ENCODE measurements at places on chromosomes 1 and 21.

GRCh38 chr1:98054786-98055185, 134.0 kb upstream of the DPYD start:
- peaks cover 15% of the 10 kb centered on the region for H3K4me1 ChIP-seq
- no peaks in the 10 kb centered on the region for H3K36me3 ChIP-seq
- no peak for DNase-seq
- no peak overlapping the region for H3K4me3 ChIP-seq
- H3K27ac ChIP-seq = no peak overlapping the region
- peaks cover 84% of the 10 kb centered on the region for H3K27me3 ChIP-seq

DNA sequence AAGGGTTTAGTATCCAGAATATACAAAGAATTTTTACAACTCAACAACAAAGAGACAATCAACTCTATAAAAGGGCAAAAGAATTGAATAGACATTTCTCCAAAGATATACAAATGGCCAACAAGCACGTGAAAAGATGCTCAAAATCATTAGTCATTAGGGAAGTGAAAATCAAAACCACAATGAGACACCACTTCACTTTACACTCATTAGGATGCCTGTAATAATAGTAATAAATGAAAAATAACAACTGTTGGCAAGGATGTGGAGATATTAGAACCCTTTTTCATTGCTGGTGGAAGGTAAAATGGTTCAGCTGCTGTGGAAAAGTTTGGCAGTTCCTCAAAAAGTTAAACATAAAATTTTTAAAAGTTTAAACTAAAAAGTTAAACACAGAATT, 7.0 kb upstream of the ABCD3 start:
- H3K4me3 ChIP-seq = no peak overlapping the region
- H3K4me1 ChIP-seq = peaks cover 20% of the 10 kb centered on the region
- no peak for DNase-seq
- peaks cover 21% of the 10 kb centered on the region for H3K27me3 ChIP-seq
- H3K27ac ChIP-seq = no peak overlapping the region

DNA sequence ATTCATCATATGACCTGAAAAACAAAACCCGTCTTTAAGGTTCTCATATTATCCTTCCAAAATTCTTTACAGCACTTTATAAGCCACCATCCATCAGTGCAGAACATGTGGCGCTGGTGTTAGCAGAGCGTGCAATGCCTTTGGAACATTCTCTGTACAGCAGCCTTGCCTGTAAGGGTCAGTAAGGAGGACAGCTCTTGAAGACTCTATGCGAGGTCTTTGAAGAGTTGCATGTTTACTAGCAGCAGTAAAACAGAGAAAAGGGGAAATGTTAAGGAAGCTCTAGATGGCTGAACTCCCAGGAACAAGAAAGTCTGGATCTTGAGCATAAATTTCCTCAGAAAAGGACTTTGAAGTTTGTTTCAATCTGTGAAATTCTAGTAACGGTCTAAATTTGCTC, 365.6 kb downstream of the DUSP10 start:
- no peaks in the 10 kb centered on the region for H3K4me1 ChIP-seq
- H3K27me3 ChIP-seq = peaks cover 12% of the 10 kb centered on the region
- no peak for DNase-seq
- H3K36me3 ChIP-seq = no peaks in the 10 kb centered on the region
- H3K27ac ChIP-seq = no peak overlapping the region

DNA sequence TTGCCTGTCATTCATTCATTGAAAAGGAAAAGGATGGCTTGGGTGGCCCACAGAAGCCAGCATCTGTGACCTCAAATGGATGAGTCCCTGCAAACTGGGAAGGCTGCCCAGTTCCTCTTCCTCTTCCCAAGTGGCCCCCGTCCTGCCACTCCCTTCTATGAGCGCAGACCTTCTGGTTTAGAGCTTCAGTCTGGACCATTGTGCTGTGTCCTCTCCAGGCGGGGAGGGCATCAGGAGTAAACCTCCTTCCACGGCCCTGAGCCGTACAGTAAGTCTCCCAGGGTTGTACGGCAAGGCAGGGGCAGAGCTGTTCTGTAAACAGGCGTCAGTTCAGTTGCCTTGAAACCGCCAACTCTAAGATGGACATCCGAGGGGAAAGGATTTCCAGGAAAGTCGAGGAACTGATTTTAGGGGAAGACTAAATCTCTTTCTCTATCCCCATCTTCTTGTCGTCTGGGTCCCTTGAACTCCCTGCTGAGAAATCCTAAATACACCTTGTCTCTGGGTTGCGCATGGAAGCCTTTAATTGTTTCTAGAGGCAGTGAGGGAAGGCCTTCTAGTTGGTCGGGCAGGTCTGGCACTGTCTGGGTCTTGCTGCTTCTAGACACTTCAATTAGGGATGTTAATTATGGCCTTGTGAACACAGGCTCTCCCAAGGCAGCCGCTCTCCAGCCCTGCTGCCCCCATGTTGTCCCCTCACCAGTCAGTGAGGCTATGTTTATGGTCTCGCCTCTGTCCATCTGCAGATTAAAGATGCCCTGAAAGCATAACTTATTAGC, 22.1 kb downstream of the SOX13 start:
- no peaks in the 10 kb centered on the region for H3K36me3 ChIP-seq
- no peaks in the 10 kb centered on the region for H3K4me1 ChIP-seq
- no peak overlapping the region for H3K4me3 ChIP-seq
- DNase-seq = no peak

- no peaks in the 10 kb centered on the region for H3K27me3 ChIP-seq
- H3K4me1 ChIP-seq = peaks cover 78% of the 10 kb centered on the region
- DNase-seq = no peak
- peak overlapping the region; percentile 12 for H3K4me3 ChIP-seq
- H3K27ac ChIP-seq = peak overlapping the region; percentile 91
Observed at GRCh38 chr1:207815466-207815865, 63.6 kb downstream of the CD46 start.

DNA sequence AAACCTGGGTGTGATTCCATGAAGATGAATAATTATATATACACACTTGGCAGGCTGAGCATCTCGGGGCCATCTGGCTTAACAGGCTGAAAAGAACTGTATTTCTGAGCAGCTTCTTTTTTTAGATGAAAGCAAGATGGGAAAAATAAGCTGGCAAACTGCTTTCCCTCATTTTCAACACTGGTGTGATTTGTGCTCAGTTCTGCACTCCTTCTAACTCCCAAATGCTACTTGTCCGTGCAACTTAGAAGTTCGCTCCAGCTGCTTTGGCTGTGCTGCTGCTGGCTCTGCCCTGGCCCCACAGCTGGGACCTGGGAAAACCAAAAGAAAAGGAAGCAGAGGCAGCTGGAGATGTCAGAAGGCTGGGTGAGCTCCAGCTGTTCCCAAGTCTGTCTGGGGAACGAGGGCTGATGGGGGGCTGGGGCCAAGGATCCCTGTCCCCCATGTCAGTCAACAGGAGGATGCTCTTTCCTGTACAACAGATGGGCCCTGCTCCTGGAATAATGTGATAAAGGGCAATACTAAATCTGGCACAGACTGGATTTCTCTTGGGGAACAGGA, 44.9 kb downstream of the PAFAH2 start:
- no peaks in the 10 kb centered on the region for H3K27me3 ChIP-seq
- no peak overlapping the region for H3K27ac ChIP-seq
- no peak for DNase-seq
- peaks cover 8% of the 10 kb centered on the region for H3K36me3 ChIP-seq
- no peak overlapping the region for H3K4me3 ChIP-seq
- H3K4me1 ChIP-seq = peaks cover 3% of the 10 kb centered on the region

- H3K27ac ChIP-seq = no peak overlapping the region
- H3K36me3 ChIP-seq = no peaks in the 10 kb centered on the region
- H3K27me3 ChIP-seq = no peaks in the 10 kb centered on the region
- no peaks in the 10 kb centered on the region for H3K4me1 ChIP-seq
- DNase-seq = no peak
Observed at GRCh38 chr1:71908871-71909390, 373.4 kb downstream of the NEGR1 start.

GRCh38 chr1:11515368-11516300, 36.7 kb downstream of the DISP3 start:
- H3K27me3 ChIP-seq = peaks cover 9% of the 10 kb centered on the region
- H3K4me3 ChIP-seq = no peak overlapping the region
- no peaks in the 10 kb centered on the region for H3K36me3 ChIP-seq
- DNase-seq = peak; percentile 15
- no peak overlapping the region for H3K27ac ChIP-seq

GRCh38 chr1:7288992-7289391, 482.1 kb upstream of the VAMP3 start:
- no peaks in the 10 kb centered on the region for H3K4me1 ChIP-seq
- no peak for DNase-seq
- peaks cover 28% of the 10 kb centered on the region for H3K27me3 ChIP-seq
- H3K36me3 ChIP-seq = no peaks in the 10 kb centered on the region
- H3K27ac ChIP-seq = no peak overlapping the region

GRCh38 chr1:156420205-156421061, 51.4 kb downstream of the RHBG start:
- peaks cover 26% of the 10 kb centered on the region for H3K4me1 ChIP-seq
- H3K27ac ChIP-seq = no peak overlapping the region
- H3K36me3 ChIP-seq = no peaks in the 10 kb centered on the region
- peak overlapping the region; percentile 80 for H3K4me3 ChIP-seq
- peaks cover 84% of the 10 kb centered on the region for H3K27me3 ChIP-seq
- DNase-seq = peak; percentile 63

DNA sequence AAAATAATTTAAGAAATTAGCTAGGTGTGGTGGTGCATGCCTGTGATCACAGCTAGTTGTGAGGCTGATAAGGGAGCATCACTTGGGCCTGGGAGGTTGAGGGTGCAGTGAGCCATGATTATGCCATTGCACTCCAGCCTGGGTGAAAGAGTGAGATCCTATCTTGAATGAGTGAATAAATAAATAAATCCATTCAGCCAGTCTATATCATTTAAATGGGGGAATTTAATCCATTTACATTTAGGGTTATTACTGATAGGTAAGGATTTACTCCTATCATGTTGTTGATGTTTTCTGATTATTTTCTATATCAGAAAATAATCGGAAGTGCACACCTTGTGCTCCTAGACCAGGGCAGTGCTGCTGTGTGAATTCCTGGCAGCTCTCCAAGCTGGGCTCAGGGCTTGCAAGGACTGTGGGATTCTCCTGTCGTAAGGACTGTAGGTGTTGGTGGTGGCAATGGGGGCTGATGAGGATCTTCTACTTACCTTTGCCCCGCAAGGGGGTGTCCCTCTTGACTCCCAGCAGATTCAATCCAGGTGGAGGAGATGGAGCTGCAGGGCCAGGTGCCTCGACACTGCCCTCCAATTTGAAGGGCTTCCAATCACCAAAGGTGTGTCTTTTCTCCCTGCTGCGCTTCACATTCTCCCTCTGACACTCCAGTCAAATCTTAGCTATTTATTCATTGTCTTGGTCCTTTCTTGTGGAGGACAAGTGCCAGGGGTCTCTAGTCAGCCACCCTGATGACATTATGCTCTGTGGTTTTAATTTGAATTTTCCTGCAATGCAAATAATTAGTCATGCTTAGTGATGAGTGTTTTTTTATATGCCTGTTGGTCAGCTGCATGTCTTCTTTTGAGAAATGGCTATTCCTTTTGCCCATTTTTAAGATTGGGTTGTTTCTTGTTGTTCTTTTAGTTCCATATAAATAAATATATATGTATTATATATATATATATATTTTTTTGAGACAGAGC, 14.1 kb upstream of the TRAPPC10 start:
- DNase-seq = no peak
- no peaks in the 10 kb centered on the region for H3K4me1 ChIP-seq
- no peak overlapping the region for H3K27ac ChIP-seq
- H3K4me3 ChIP-seq = no peak overlapping the region

DNA sequence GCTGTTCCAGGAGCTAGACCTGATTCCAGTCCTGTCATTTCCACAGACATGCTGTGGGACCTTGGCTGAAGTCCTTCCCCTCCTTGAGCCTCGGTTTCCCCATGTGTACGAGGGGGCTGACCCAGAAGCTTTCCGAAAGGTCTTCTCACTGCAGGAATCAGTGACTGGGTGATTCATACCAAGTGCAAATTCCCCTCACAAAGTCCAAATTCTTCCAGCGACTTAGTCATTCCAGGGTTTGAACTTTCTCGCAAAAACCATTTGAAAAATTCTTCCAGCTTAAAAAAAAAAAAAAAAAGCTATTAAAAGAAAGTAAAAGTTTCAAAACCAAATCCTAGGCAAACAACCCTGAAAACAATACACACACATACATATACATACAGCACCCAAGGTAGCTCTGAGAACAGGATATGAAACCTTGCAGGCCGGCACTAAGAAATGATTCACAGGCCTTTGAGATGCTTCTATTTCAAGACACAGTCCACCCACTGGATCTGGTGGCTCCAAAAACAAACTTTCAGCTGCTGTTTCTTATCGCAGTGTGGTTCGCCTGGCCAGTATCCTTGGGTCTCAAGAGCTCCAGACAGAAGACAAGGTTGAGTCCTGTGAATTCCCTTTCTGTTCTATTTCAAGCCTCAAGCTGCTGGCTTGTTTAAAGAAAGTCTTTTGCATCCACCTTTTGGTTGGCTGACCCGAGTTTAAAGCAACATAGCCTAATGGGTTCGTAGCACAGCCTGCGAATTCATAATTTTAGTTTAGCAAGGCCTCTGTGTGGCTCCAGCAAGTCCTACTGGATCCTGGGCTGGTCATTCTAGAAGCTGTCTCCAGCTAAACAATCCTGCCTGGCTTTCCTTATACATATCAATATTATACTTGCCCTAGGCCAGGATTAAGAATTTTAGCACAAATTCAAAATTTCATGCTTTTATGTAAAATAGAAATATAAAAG, 18.0 kb upstream of the ID3 start:
- H3K27me3 ChIP-seq = no peaks in the 10 kb centered on the region
- peak overlapping the region; percentile 62 for H3K4me3 ChIP-seq
- peak overlapping the region; percentile 87 for H3K27ac ChIP-seq
- H3K4me1 ChIP-seq = peaks cover 54% of the 10 kb centered on the region

- no peaks in the 10 kb centered on the region for H3K27me3 ChIP-seq
- no peak overlapping the region for H3K4me3 ChIP-seq
- no peaks in the 10 kb centered on the region for H3K36me3 ChIP-seq
- DNase-seq = no peak
Observed at GRCh38 chr21:14836950-14837349, 227.8 kb downstream of the NRIP1 start.

DNA sequence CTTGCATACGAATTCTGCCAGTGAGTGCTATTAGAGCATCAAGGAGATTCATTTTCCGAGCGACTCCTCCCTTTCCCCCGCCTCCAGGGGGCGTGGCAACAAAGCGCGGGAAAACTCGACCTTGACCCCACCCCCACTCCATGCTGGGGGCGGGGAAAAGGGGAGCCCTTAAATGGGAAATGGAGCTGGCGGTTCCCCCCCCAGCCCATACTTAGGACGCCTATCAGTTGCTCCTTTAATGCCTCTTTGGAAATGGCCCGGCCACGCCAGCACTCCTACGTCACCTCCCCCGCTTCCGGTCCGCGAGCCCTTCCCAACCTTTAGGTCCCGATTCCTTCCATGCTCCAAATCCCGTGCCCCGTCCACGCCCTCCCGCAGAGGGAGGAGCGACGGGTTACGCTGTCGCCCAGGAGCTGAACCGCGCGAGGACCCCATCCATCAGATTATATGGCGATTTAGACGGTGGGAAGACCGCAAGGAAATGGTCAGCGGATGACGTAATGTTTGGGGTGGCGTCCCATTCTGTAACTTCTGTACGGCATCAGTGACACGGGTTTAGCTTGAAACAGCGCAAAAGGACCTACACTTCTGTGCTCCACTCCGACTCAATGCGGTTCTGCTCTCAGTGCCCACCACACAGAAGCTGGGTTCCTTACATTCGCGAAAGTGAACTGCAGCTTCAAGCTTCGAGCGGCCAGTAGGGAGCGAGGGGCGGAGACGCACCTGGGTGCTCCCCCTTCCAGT, 702 bp upstream of the ZNF687 start:
- peaks cover 46% of the 10 kb centered on the region for H3K4me1 ChIP-seq
- peak overlapping the region; percentile 96 for H3K4me3 ChIP-seq
- no peaks in the 10 kb centered on the region for H3K27me3 ChIP-seq
- DNase-seq = peak; percentile 99
- peaks cover 38% of the 10 kb centered on the region for H3K36me3 ChIP-seq
